ENCODE measurements at places on chromosomes 1 and 21.
A peak's percentile ranks its signal among the peaks of the same experiment; 100 is the strongest.

GRCh38 chr1:119662034-119662437, 14.0 kb upstream of the ZNF697 start:
- DNase-seq: no peak

DNA sequence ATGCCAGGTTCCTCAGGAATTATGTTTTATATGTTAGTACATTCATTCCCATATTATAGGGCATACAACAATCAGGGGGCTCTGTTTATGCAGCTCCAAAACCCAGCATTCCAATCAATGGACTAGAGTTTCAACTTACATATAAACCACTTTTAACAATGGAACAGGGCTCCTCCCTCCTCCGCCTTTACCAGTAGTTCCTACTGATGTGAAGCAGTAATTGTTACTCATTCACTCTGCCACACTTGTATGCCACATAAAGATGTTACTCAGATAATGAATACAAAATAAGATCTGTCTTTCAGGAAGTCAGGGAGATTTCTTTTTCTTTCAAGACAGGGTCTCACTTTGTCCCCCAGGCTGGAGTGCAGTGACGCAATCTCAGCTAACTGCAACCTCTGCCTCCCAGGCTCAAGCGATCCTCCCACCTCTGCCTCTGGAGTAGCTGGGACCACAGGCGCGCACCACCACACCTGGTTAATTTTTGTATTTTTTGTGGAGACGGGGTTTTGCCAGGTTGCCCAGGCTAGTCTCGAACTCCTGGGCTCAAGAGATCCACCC, 17.1 kb downstream of the ZNF281 start:
- peak; percentile 47 for DNase-seq

DNA sequence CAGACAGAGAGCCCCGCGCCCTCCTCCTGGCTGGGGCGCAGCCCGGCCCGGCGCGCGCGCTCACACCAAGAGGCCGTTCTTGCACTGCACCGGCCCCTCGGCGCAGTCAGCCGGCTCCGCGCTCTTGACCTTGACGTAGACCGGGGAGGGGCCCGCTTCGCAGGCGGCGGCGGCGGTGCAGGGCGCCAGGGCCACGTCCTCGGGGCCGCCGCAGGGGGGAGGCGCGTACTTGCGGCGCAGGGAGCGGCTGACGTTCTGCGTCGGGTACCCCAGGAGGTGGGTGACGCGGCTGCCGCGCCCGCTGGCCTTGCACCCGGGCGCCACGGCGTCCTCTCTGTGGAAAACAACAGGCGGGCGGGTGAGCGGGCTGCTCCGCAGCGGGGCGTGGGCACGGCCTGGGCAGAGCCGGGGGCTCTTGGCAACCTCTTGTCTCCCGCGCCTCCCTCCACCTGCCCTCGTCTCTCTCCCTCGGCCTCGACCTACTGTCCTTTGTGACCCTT, 7.7 kb downstream of the VSIG8 start:
- DNase-seq: peak; percentile 62

GRCh38 chr1:20184997-20185833, 681 bp upstream of the UBXN10 start:
- no peak for DNase-seq

DNA sequence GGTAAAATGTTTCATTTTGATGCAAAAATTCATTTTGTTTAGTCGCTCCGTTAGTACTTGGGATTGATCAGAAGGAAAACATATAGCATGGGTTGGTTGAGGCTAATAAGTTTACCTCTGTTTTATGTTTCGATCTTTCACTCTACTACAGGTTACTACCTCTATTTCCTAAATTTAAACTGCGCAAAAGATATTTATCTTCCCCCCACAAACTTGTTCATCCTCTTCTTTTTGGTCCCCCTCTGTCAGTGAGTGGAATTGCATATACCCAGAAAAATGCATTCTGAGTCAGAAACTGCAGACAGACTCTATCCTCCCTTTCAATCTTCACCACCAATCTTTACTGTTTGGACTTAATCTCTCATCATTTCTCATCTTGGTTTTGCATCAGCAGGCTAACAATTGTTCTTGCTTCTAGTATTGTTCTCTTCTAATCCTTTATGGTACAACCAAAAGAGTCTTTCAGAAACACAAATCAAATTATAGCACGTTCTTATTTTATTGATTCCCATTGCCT, 316.0 kb upstream of the ADGRL4 start:
- DNase-seq: peak; percentile 13

DNA sequence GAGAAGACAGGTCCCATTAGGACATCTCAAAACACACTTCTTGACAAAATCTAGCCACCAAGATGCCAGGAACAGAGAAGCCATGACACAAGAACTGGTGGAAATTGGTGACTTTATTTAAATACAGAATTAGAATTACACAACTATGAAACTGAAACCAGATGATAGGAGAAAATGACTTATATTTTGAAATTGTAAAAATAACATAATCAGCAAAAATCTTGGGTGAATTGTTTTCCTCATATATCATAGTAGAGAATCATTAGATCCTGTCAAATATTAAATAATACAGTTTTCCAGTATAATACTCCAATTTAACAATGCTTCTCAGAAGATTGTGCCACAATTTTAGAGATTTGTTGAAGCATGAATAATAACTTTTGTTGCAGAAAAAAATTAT, 81.5 kb upstream of the MROH9 start:
- no peak for DNase-seq

- peak; percentile 19 for DNase-seq
Observed at GRCh38 chr1:248404024-248404423, 1.2 kb downstream of the OR2T1 start.

DNA sequence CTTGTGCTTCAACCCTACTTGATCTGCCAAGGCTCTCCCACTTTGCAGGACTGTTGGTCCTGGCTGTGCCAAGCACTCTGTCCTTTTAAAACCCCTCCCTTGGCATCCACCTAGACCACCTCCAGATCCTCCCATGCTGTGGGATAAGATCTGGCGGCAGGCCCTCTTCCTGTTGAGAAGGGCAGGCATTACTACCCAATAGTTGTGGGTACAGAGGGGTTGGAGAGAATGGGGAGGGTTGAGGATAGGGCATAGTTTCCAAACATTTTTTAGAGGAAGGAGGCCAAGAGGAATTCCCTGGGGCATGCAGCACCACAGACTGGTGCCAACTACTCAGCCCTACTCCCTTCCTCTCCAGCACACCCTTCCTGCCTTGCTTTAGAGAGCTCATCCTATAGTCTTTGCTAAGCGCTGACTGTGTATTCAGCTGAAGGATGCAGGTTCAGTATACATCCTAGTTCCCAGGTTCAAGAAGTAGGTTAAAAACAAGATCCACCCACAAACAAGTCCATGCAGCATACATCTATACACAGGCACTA, 70.7 kb downstream of the TRABD2B start:
- DNase-seq: no peak

DNA sequence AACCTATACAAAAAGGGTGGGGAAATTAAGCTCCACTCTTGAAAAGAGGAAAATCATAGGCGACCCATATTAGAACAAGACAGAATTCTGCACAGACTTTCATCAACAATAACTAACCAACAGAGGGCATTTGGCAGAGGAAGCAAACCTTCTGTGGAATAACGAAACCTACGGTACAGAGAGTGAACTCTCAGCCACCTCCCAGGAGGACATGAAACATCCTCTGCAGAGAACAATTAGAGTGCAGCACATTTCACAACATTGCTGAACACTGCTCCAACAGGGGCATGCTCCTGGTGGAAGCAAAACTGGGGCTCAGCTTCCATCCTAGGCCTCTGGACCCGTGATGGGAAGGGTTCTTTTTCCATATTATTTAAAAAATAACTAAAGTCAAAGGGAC, 110.9 kb downstream of the KCNJ15 start:
- no peak for DNase-seq

GRCh38 chr1:17920881-17921640, 165.9 kb downstream of the ACTL8 start:
- no peak for DNase-seq

GRCh38 chr1:201884425-201884824, 4.3 kb upstream of the SHISA4 start:
- no peak for DNase-seq

- DNase-seq: no peak
Observed at GRCh38 chr1:31782421-31783410, 18.6 kb upstream of the ADGRB2 start.

GRCh38 chr1:41726899-41727748, 191.6 kb downstream of the HIVEP3 start:
- no peak for DNase-seq

- peak; percentile 45 for DNase-seq
Observed at GRCh38 chr1:213057264-213058059, 6.4 kb downstream of the RPS6KC1 start.

DNA sequence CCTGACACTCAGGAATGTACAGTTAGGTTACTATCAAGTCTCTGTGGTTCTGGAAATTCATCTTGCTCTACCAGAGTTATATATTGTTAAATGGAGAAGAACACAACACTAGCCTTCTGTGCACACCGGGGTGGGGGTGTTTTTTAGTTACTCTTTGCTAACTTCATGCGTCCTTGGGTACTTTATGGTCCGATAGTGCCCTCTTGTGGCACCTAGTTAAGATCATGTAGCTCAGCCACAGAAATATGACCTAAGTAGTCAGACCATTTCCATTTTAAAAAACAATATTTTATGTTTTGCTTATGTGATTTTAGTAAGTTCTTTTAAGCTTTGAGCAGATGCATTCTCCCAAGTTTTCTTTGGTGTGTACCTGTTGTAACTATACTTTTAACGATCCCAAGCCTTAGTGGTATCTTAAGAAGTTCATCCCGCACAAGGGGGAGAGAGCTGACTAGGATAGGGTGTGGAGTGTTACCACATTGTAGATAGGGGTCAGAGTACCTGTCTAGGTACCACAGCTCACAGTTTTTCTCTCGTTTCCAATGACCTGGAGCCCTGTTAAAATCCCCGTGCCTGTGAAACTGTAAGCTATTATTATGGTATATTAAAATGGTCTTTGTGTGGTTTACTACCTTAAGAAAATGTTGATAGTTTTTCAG, 20.6 kb upstream of the SH3D21 start:
- DNase-seq: peak; percentile 86

DNA sequence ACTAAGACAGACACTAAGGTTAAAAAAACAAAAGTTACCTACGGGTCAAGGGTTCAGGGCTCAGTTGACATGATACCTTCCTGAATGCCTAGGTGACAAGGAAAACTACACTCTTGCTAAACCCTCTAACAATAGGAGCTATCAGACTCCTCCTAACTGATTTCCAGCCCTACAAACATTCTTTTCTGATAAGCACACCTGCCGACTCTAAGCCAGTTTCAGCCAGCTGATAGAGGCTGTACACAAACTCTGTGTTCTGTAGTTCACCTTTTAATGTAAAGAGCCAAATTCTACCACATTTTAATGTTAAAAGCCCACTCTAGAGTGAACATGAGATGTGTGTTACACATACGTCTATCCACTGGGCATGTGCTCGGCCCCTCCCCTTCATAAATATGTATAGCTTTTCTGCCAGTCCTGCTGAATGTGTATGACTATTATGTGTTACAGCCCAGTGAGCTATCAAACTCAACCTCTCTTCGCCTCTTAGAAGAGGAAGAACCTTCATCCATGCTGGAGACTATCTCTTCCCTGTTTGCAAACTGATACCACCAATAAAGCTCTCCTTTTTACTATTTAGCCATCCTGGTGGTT, 40.0 kb upstream of the FAM163A start:
- DNase-seq: no peak

- no peak for DNase-seq
Observed at GRCh38 chr1:115714572-115715141, 53.9 kb downstream of the CASQ2 start.

GRCh38 chr1:9145021-9145668, 16.2 kb upstream of the GPR157 start:
- no peak for DNase-seq

DNA sequence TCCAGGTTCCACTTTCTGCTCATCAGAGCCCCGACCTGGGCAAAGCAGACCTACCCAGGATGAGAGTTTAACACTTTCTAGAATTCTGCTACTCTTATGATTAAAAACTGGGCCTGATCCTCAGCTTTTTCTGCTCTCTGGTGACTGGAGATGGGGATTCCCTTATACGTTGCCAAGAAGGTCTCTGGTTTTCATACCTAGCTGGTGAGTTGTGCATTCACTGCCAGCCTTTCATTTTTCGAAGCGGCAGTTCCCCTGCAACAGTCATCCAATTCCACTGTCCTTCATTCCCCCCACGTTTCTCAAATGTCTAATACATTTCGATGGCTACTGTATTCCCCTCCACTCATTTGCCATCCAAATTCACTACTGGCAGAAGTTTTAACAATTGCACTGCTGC, 135.3 kb downstream of the ADSS2 start:
- no peak for DNase-seq

- no peak for DNase-seq
Observed at GRCh38 chr21:34613679-34614627, 960 bp downstream of the RCAN1 start.

GRCh38 chr1:16167331-16168143, 11.7 kb upstream of the EPHA2 start:
- no peak for DNase-seq

DNA sequence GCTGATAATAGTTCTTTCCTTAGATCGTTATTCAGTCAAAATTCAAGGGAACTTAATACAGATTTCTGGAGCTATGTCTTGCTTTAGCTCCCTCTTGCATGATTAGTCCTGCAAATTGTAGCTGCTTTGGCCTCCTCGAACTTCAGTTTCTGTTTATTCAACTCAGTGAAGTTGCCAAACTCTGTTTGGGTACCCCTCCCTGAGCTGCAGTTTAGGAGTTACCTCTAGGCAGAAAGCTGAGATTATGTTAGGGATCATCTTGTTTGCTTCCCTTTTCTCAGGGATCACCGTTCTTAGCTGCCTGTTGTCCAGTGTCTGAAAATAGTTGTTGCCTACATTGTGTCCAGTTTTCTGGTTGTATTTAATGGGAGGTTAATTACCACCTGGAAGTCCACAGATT, 43.5 kb downstream of the SNX27 start:
- DNase-seq: no peak

DNA sequence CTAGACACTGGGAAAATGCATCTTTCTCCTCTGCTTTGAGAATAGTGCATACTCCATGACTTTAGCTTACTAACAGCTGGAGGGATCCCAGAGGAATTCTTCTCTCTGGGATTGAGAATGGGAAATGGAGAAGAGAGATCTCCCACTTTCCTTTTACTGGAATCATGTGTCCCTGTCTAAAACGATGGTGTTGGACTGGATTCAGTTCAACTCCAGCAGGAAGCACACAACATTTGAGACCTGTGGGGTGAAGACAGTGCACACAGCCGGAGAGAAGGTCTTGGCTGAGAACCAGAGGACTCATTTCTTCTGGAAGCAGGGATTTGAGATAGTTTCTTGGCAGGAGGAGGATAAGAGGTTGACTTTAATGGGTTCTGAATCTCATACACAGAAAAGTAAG, 58.7 kb downstream of the TRABD2B start:
- no peak for DNase-seq

GRCh38 chr1:37513795-37514349, 694 bp downstream of the MEAF6 start:
- no peak for DNase-seq
